Right kidney (tissue), 9 donors: ENCODE measurements at places on chromosomes 4 and X.

- DNase-seq, result no peak
Observed at GRCh38 chr4:150366487-150366999, 215.4 kb upstream of the MAB21L2 start.

GRCh38 chrX:110403441-110404238 is 45.0 kb downstream of the RTL9 start:
- no peak for DNase-seq

- DNase-seq, result no peak
Observed at GRCh38 chr4:163542275-163542674, 47.8 kb downstream of the TMA16 start.

- DNase-seq, result no peak
Observed at GRCh38 chr4:9771034-9771433, 10.4 kb upstream of the DRD5 start.

GRCh38 chr4:41712425-41712824 is 36.1 kb downstream of the PHOX2B start:
- no peak for DNase-seq

- DNase-seq, result peak; percentile 69
Observed at GRCh38 chrX:49186125-49187027, at the start of gene PRICKLE3. PRICKLE3 (minus strand) TSS chrX:49186373; CDS start chrX:49186297, 76 bp downstream.

GRCh38 chrX:11209798-11210414 is 83.3 kb upstream of the AMELX start:
- DNase-seq, result no peak

DNA sequence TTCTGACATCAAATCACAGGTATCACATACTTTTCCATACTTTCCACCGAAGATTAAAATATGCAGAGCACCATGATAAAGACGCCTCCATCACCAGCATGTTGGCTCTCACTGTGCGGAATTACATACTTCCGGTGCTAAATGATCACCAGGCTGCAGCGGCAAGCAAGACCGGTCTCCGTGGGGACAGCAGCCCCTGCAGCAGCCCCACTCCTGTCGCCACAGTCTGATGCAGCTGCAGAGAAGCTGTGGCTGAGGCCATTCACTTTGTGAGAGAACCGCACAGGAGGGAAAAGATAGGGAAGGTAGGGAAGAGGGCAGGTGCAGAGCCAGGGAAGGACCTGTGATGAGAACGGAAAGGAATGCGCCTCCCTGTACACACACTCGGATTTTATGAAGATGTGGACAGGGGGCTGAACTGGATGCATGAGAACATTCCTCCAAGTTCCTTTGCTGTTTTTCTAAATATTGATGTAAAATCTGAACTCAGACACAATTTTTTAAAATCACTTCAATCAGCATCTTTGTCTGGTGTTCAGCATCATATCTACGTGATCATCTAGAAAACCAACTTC is 38.3 kb downstream of the AFAP1 start:
- DNase-seq, result no peak

DNA sequence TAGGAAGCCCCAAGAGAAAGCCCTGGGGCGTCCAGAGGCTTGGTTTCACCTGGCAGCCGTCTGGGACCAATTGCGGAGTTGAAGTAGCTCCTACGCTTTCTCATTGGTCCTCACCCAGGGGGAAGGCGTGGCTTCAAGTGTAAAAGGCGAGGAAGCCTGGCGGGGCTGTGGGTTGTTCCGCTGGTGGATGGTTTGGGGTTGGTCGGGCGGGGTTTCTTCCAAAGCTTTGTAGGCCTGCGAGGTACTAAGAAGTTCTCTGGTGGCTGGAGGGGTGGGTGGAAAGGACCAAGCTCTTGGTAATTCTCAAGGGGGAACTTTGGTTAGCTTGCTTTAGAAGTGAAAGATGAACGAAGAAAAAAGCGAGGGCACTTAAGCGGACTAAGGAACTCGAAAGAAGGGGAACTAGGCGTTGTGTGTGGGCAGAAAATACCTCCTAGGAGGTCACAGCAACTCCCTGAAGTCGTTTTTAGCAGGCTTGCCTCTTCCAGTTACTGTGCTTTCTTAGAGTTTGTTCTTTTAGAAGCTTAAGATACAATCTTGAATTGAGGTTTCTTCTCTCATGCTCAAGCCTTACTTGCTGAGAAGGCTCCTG is 36.6 kb downstream of the CCNG2 start:
- DNase-seq, result no peak

- DNase-seq, result no peak
Observed at GRCh38 chr4:123390846-123391456, 5.6 kb upstream of the SPRY1 start.

- no peak for DNase-seq
Observed at GRCh38 chrX:649166-649565, 18.6 kb downstream of the SHOX start.

GRCh38 chr4:109701566-109702410 is 1.5 kb downstream of the CASP6 start:
- DNase-seq, result peak; percentile 2

DNA sequence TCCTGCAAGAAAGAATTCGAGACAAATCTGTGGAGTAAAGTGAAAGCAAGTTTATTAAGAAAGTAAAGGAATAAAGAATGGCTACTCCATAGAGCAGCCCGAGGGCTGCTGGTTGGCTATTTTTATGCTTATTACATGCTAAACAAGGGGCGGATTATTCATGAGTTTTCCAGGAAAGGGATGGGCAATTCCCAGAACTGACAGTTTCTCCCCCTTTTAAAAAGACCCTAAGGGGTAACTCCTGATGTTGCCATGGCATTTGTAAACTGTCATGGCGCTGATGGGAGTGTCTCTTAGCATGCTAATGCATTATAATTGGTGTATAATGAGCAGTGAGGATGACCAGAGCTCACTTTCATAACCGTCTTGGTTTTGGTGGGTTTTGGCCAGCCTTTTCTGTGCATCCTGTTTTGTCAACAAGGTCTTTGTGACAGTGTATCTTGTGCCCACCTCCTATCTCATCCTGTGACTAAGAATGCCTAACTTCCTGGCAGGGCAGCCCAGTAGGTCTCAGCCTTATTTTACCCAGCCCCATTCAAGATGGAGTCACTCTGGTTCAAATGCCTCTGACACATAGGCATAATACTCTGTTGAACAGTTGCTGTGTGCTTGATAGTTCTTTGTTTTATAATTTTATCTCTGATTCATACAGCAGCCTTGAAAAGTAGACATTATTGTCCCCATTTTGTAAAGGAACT is 25.8 kb downstream of the GAB1 start:
- no peak for DNase-seq

GRCh38 chr4:63921561-63921960 is 487.7 kb downstream of the TECRL start:
- DNase-seq, result no peak

DNA sequence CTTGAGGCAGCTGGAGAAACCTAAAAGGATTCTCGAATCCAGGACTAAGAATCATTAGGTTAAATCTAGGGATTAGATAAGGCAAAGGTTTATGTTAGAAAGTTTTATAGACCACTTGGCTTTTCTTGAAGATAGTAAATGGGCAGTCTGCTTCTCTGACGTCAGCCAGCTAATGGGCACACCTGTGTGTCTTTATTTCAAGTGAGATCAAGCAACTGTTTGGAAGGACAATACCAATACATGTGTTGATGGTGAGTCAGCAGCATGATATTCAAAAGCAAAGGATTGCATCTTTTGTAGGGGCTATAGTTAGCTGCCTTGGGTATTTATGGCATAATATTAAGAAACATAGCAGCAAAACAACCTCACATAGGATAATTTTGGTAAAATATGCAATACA is 46.5 kb upstream of the GRPR start:
- no peak for DNase-seq

GRCh38 chrX:52870046-52870445 is 2.2 kb upstream of the XAGE3 start:
- no peak for DNase-seq

DNA sequence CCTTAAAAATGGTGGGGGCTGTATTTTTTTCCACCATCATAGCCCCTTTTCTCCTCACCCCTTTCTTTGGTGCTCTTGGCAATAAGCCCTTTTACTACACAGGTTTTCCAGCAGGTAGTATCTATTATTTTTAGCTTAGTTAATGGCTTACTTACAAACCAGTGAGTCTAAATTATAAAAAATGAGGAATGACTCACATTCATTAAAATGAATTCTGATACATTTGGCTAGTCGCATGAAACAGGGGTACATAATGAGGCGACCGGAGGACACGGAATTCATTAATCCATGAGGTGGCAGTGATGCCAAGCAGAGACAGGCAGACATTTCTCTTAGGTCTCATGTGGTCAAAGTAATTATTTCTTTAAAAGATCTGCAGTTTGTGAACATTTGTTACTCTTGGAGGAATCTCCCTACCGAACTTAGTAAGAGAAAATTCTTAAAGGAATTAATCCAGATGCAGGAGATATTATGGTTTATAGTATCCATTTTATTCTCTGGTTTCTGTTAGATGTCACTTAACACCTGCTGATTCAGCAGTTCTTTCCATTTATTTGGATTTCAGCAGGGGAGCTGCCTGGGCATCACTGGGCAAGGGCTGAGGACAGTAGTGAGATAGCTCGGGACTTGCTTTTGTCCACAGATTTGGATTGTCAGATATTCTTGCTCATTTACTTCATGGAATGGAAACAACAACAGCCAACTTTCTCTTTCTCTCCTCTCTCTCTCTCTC is 575.0 kb upstream of the NR3C2 start:
- no peak for DNase-seq

GRCh38 chr4:168836490-168836889 is 173.6 kb downstream of the CBR4 start:
- DNase-seq, result no peak

- DNase-seq, result no peak
Observed at GRCh38 chrX:13506574-13506973, 62.8 kb upstream of the EGFL6 start.

DNA sequence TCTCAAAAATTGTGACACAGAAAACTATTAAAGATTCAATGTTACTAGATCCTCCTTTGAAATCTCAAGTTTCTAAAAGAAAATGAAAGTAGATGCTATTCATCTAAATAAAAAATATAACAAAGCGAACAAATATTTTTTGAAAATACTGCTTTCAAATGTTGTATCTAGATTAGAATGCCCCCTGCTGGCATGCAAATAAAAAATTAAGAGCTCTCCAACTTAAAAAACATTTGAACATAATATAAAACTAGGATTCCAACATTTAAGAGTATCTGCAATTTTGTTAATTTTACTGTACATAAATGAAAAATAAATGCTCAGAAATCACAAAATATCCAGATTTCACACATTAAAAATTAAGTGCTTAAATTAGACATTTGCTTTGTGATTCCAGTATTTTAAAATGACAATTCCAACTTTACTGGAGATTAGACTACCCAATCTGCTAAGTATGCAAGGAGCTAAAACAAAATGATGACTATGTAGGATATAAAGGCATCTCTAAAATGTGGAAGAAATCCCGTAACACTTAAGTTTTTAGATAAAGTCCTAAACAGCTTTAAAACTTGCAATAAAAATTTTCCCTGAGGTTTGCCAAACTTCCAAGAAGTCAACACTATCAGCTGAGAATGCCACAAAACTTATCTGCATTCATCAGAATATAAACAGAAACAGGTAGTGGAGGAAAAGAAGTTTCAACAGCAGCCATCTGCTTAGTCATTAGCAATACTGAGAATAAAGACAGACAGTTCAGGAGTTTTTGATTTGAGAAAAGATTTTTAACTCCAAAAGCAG is 32.7 kb downstream of the DHX15 start:
- DNase-seq, result no peak

DNA sequence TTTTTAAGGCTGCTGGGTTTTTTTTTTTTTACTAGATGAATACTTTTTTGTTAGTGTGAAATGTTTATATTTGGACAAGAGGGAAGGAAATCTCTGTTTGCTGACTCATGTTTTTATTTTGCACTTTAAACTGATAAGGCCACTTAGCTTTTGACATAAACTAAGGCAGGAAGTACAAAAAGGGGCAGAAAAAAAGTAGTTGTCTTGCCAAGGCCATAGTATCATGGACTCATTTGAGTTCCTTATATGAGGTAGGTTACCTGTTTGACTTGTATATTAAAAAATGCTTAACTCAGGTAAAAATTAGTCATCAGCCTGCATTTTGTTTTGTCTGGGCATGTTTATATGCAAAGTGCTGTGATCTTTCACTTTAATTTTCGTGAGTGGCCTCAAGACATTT is 26.0 kb downstream of the SMAD1 start:
- DNase-seq, result no peak

GRCh38 chr4:53929955-53930798 is 134.2 kb downstream of the CHIC2 start:
- DNase-seq, result peak; percentile 44

DNA sequence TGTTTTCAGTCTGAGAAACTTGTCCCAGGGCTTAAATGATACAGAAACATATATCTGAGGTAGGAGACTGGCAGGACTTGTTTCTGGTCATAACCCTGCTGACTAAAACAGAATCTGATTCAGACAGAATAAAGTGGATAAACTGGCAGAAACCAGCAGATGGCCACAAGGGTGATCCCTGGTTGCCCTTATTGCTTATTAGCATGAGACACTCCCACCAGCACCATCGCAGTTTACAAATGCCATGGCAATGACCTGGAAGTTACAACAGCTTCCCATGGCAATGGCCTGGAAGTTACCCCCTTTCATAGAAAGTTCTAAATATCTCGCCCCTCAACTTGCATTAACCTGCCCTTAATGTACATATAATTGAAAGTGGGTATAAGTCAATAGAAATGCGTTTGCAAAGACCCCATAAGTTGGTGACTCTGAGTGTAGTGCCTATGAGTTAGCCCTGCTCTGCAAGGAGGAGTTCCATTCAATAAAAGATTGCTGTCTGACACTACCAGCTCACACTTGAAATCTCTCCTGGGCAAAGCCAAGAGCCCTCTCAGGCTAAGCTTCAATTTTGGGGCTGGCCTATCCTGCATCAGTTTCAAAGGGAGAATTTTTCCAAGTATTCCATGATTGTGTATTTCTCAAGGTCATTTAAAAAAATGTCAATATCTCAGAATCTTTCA is 52.9 kb upstream of the PAGE5 start:
- no peak for DNase-seq

DNA sequence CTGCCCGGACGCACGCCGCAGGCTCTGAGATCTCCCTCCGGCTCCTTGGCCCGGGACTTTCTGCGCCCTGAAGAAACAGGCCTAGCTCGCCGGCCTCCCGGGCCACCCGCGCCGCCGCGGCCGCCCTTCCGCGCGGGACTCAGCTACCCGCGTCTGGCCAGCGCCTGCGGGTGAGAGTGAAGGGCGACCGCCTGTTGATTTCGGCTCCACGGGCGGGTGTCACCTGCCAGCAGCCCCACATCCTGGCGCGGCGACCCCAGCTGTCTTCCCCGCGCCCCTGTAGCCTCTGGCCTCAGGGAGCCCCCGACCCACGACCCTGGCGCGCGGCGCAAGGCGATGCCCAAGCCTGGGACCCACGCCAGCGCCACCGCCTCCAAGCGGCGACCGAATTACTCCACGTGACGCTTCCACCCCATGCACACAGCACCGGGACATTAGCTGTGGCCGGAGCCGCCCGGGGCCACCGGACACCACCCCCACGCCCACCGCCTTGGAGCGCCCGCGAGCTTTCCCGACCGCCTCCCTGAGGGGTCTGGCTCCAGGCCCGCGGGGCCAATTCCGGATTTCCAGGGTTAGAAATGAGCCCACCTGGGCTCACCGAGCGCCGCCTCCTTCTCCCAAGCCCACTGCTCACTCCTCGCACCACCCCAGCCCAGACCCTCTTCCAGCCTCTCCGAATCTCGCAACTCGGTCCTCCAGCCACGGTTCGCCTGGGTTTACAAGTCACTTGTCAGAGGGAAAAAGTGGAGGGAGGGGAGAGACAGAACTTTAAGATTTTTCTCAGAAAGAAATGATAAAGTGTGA is 10.2 kb downstream of the ARX start:
- DNase-seq, result peak; percentile 41

- no peak for DNase-seq
Observed at GRCh38 chr4:73692254-73692653, 48.1 kb upstream of the CXCL8 start.

GRCh38 chr4:104451573-104451972 is 43.1 kb downstream of the CXXC4 start:
- no peak for DNase-seq
